ENCODE measurements at places on chromosomes 4 and X. TPM values are rescaled to one million over a fixed set of nuclear protein-coding genes. Genes with fewer than 3 reads are reported as not detected.

DNA sequence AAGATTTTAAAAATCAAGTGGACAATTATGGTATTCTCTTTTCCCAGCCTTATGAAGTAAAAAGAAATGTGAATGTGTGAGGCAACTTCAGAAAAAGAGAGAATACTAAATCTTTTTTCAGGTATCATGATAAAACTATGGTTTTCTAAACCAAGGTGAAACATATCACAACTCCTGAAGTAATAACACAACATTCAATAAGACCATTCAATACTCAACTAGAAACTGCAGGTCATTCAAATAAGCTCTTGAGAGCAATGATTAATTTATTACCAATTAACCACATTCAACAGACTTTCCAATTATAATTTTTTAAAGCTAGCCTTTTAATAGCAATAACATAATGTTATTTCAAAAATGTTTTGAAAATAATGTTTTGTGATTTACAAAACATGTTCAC is 35.8 kb downstream of the SLC10A7 start:
- DNase-seq = no peak

GRCh38 chr4:82467471-82467870 is 37.1 kb downstream of the ENOPH1 start:
- DNase-seq = no peak

GRCh38 chrX:41796046-41796445 is 72.1 kb downstream of the GPR82 start:
- DNase-seq = no peak

Gene FATE1
- polyA plus RNA-seq = 0.24 TPM

DNA sequence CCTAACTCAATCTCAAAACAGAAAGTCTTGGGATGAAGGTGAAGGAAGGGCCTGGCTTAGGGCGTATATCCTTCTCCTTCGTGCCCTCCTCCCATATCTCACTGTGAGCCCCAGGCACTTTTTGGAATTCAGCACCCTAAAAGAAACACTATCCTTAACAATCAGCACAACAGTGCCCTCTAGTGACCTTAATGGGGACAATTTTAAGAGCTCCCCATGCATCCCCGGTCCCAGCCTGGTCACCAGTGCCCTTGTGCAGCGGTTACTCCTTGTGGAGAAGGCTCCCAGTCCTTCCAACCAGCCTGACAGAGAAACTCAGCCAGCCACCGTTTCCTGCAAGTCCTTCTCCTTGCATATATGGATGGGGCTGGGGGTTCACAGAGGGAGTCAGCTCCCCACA is 4.2 kb downstream of the PAK3 start:
- no peak for DNase-seq

Gene MTMR1
- 21.3 TPM for polyA plus RNA-seq

Gene PRR27
- polyA plus RNA-seq = not detected

- DNase-seq = no peak
These were observed 1.8 kb downstream of the RASGEF1B start for GRCh38 chr4:81469781-81470455.

Gene SOWAHD
- 0.03 TPM for polyA plus RNA-seq

- DNase-seq = no peak
These were observed 44.0 kb downstream of the BRCC3 start for GRCh38 chrX:155115174-155115819.
